ENCODE measurements at places on chromosomes 1 and 21.

- DNase-seq = no peak
These were observed 238.3 kb downstream of the PAPPA2 start for GRCh38 chr1:176701151-176701866.

DNA sequence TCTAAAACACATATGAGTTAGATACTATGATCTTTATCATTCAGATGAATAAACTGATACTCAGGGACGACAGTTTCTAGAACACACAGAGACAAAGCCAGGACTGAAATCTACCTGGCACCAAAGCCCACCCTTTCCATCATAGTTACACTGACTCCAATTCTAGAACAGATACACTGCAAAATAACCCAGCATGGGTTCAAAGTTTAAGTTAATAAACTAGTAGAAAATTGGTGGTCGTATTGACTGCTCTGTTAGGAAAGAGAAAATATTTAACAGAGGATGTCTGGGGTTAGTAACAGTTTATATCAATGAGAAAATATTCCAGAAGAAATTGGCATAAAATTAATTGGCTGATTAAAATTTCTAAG is 60.8 kb upstream of the BCL9 start:
- DNase-seq = no peak

DNA sequence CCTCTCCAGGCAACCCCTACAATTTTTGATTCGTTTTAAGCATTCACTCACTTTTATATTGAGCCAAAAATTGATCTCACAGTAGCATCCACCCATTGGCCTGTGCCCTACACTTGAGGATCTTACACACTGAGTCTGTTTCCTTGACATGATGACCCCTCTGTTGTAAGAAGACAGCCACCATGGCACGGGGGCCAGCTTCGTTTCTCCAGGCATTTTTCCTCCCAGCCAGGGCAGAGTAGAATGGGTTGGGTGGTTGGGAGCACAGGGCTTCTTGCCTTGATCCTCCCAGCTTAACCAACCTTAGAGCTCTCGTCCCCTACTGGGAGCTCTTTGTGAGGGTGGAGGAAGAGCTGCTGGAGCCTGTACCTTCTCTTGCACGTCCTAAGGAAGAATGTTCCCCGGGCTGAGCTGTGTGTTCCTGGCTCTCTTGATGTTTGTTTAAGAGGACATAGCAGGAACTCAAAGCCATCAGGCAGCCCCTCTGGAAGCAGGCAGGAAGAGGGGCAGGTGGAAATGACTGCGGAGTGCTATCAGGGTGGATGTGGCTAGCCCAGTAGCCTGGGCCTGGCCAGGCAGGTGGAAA is 213.2 kb upstream of the TMEM51 start:
- DNase-seq = no peak

- no peak for DNase-seq
These were observed 56.0 kb upstream of the CD53 start for GRCh38 chr1:110816945-110817344.

DNA sequence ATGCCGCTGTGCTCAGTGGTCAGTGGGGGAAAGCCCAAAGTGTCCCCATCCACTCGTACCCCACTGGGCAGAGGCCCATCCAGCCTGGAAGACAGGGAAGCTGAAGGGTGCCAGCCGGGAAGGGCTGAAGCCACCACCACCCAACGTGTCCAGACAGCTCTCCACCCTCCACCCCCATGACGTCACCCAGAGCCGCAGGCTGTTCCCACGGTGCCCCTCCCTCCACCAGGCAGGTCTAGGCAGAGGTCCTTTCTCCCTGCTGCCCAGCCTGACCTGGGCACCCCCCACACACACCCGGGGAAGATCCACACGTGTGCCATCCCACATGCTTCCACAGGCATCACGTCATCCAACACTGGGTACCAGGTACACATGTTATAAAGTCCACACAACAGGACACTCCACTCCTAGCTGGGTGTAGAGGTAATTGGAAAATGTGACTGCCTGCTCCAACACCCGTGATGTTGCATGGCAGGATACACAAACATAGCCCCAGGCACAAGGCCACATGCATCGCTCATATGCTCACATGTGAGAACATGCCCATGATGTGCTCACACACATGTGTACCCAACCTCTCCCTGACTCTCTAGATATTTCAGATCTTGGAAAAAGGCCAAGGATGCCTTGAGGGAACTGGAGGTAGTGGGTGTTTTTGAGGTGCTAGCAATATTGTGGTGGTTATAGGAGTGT is 5.1 kb upstream of the ARHGAP30 start:
- no peak for DNase-seq

DNA sequence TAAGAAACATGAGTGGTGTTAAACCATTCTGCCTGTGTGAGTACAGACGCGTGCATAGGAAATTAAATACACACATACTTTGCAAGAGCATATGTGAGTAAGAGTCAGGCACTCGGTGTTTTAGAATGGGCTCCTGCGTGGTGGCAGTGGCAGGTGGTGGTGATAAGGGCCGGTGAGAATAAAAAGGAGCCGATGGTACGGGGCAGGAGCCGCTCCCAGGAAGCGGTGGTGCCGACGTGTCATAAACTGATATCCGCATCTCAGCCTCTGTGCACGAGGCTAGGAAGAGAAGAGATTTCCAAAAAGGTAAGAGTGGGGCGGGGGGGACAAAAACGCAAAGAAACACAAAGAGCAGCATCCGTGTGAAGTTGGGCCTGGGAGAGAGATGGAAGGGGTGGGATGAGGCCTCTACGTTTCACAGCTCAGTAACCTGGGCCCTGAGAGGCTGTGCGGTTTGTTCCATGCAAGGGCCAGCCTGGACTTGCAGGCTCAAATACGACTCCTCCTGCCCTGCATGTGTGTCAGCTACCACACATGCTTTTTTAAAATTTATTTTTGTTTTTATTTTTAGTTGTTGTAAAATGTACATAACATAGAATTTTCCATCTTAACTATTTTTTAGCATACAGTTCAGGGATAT is 127.7 kb upstream of the COL6A1 start:
- DNase-seq = no peak

DNA sequence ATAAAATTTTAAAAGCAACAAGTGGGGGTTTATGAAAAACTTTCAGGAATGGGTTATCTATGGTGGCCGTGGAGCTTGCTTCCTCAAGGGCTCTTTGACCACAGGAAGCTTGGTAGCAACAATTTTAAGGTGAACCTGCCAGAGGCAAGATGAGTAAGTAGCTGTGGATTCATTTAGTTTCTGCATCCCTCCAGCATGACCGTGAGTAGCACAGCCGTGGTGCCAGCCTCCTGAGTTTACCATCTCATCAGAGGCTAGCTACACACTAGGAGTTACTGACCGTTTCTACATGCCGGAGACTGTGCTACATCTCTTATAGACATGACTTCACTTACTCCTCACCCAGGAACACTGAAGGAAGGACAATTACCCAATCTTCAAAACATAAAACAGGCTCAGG is 30.1 kb upstream of the PLEKHG5 start:
- DNase-seq = no peak

GRCh38 chr1:47031585-47031984 is 8.1 kb downstream of the CYP4X1 start:
- no peak for DNase-seq

- no peak for DNase-seq
These were observed 34.6 kb upstream of the TLR5 start for GRCh38 chr1:223177681-223178080.

DNA sequence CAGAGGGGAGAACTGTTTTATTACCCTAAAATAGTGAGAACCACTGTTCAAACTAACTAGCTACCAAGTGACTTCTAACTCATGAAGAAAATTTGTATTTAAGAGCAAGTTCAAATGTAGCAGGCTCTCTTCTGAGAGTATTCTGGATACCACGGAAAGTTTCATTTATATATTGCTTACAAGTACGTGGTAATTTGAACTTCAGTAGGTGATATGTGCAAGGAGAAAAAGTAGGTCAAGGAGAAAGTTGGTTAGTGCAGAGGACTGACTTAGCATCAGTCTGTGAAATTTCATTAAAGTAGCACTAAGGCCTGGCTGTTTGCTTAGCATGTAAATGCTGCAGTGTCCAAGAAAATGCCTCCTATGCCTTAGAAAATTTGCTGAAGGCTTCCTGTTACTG is 16.7 kb downstream of the SERPINC1 start:
- DNase-seq = no peak

DNA sequence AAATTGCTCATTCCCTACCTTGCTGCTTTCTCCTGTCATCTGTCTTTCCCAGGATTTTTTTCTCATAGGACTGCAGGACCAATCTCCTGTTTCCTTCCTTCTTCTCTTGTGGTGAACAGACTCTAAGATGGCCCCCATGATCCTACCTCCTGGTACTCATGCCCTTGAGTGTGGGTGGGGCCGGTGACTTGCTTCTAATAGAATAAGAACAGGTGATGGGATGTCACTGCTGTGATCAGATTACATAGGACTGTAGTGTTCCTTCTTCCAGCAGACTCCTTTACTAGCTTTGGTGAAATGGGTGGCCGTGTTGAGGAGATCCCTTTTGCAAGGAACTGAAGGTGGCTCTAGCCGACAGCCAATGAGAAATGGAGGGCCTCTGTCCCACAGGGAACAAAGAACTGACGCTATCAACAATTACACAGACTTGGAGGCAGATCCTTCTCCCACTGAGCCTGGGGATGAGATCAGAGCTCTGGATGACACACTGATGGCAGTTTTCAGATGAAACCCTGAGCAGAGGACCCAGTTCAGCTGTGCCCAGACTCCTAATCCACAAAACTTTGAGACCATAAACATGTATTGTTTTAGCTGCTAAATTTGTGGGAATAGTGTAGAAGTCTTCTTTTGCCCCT is 7.5 kb downstream of the GSTM3 start:
- no peak for DNase-seq

DNA sequence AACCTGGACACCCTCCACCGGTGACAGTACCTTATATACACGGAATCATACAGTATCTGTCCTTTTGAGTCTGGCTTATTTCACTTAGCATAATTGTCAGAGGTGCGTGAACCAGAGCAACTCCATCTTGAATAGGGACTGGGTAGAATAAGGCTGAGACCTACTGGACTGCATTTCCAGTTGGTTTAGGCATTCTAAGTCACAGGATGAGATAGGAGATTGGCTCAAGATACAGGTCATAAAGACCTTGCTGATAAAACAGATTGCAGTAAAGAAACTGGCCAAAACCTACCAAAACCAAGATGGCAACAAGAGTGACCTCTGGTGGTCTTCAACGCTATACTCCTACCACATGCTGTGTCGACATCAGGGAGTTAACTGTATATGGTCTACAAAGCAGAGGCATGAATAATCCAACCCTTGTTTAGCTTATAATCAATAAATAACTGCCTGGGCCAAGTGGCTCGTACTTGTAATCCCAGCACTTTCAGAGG is 1.4 kb upstream of the FDPS start:
- DNase-seq = no peak

DNA sequence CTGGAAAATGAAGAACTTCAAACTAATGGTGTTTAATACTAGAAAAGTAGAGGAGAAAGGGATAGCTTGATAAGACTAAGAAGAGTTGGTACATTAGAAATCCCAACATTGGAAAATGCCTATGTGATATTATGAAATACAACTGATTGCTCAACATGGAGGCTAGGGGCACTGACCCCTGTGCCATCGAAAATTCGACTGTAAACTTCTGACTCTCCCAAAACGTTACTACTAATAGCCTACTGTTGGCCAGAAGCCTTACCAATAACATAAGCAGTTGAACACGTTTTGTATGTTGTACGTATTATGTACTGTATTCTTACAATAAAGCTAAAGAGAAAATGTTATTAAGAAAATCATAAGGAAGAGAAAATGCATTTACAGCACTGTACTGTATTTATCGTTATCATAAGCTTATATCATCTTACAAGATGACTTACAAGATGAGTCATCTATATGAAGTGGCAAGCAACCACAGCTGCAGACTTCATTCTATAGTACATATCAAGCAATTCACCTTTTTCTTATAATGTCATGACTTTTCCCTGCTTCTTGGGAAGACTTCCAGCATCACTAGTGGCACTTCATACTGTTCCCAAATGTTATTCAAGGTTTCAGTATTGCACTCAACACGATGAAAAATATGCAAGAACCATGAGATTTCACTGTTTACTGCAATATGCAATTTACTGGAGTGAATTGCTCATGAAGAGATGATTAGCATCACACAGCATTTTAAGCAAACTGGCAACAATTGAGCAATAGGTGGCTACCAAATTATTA is 12.9 kb upstream of the CTSK start:
- DNase-seq = no peak

DNA sequence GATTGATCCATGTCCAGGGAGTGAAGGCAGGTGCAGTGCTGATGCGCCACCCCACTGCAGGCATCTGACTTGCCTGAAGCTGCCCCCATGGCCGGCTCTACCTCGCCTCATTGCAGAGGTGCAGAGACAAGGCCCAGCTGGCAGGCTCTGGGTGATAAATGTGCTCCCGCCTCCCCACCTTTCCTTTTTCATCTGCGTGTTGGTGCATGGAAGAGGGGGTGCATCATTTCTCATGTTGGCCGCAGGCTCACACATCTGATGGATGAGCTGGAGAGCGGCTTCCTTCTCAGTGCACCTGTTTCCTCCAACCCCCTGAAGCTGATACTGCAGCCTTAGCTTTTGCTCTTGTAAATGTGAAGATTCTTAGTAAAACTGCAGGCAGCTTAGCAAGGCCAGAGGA is 306.0 kb upstream of the KAZN start:
- DNase-seq = no peak

- DNase-seq = no peak
These were observed 252.1 kb downstream of the MATN1 start for GRCh38 chr1:30471307-30471706.

- no peak for DNase-seq
These were observed 38.5 kb downstream of the HIVEP3 start for GRCh38 chr1:41880261-41880660.

DNA sequence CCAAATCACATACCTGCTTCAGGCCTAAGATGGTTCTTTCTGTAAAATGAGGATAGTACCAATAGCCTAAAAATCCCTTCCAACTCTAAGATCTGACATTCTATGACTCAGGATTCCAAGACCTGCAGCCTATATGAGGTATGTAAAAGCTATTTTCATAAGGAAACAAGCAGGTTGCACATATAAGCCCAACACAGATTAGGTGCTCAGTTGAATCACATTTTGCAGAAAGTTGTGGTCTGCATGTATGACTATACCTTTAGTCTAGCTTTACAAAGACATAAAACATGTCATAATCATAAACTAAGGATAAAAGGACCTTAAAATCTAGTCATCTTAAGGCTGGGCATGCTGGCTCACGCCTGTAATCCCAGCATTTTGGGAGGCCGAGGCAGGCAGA is 7.3 kb downstream of the KTI12 start:
- no peak for DNase-seq

DNA sequence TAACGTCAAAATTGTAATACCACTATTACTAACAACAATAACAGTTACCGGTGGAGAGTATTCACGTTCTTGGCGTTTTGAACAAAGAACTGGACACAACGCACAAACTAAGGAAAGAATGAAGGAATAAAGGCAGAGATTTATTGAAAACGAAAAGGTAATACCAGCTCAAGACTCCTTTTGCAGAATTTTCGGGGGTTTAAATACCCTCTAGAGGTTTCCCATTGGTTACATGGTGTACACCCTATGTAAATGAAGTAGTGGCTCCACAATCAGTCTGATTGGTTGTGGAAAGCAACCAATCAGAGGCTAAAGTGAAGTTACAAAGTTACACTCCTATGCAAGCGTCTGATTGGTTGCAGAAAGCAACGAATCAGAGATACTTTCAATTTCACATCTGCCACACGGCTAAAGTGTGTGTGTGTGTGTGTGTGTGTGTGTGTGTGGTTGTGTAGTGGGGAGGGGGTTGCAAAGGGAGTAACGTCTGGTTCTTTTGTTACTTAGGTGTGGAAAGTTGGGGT is 1.1 kb upstream of the GTF2B start:
- DNase-seq = peak; percentile 42

GRCh38 chr1:6016191-6016865 is 24.1 kb upstream of the NPHP4 start:
- no peak for DNase-seq

- no peak for DNase-seq
These were observed 55.8 kb downstream of the IARS2 start for GRCh38 chr1:220149742-220150141.

All from CD4-positive, alpha-beta T cell treated with Interleukin-4 for 4 hours (primary cell).